ENCODE measurements at places on chromosomes 1 and 21.

- no peak for DNase-seq
These were observed 30.8 kb downstream of the TFAP2E start for GRCh38 chr1:35603941-35604340.

DNA sequence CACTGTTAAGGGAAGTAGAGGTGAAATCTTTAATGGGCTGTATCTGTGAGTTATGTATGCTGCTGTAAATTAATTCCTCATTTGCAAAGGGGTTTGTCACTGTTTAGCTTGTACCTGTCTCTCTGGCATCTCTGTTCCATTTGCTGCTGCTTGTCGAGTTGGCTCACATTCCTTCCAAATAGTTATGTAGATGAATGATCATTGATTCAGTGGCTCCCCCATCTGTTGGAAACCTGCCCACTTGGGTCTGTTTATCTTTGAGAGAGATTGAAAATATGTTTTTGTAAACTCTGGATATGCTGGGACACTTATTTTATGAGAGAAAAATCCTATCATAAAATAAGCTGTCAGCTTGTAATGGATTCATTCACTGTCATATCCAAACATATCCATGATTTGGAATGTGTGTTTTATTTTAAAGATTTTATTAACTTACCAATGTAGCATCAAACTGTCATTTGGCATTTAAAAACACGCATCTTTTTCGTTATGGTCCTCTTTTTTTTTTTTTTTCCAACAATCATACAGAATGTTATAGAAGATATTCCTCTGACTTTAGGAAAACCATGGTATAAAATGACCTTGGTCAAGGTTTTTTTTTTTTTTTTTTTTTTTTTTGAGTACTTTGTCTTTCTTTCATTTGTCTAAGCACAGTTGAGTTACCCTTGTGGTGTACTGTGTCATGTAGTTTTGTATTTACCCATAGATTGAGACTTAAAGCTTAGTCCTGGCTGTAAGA is 3.5 kb downstream of the RYR2 start:
- no peak for DNase-seq

- no peak for DNase-seq
These were observed 92.2 kb downstream of the TBX19 start for GRCh38 chr1:168372861-168373371.

- DNase-seq = no peak
These were observed 386.3 kb downstream of the USP25 start for GRCh38 chr21:16116069-16116468.

DNA sequence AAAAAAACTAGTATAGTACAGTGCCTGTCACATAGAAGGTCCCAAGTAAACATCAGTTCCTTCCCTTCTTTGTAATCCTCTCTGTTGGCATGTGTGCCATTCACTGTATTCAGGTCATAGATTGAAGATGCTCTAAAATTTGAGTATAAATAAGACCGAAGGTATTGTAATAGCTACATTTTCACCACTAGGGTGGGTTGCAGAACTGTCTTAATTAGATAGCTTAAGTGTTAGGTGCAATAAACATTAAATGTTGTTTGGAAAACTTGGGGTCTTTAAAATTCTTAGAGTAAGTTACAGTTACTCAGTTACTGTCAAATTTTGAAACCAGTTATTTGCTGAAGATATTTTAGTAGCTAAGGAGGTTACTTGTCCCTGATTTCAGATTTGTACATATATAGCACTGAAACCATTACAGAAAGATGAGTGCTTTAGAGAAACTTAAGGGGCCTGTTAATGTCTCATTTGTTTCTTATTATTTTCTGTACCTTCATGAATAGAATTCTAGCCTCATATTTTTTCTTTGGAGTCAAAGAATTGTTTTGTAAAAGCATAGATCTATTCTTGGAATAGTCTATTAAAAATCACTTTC is 24.3 kb downstream of the PER3 start:
- peak; percentile 47 for DNase-seq

GRCh38 chr1:97668945-97669344 is 251.9 kb downstream of the DPYD start:
- DNase-seq = no peak

- no peak for DNase-seq
These were observed 10.4 kb downstream of the SKI start for GRCh38 chr1:2238361-2239012.

DNA sequence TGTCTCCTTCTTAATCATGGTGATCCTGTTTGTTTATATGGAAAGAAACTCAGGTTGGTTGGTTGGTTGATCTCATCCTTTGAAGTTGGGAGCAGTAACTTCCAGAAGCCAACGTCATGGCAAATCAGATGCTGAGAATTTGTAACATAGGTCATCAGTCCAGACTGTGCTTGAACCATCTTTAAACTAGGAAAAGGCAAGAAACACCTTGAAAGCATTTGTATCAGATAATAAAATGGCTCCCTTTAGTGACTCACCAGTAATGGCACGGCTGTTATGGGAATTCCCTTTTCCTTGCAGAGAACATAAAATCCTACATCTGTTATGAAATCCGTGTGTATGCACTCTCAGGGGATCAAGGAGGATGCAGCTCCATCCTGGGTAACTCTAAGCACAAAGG is 58.1 kb downstream of the SERBP1 start:
- DNase-seq = no peak

DNA sequence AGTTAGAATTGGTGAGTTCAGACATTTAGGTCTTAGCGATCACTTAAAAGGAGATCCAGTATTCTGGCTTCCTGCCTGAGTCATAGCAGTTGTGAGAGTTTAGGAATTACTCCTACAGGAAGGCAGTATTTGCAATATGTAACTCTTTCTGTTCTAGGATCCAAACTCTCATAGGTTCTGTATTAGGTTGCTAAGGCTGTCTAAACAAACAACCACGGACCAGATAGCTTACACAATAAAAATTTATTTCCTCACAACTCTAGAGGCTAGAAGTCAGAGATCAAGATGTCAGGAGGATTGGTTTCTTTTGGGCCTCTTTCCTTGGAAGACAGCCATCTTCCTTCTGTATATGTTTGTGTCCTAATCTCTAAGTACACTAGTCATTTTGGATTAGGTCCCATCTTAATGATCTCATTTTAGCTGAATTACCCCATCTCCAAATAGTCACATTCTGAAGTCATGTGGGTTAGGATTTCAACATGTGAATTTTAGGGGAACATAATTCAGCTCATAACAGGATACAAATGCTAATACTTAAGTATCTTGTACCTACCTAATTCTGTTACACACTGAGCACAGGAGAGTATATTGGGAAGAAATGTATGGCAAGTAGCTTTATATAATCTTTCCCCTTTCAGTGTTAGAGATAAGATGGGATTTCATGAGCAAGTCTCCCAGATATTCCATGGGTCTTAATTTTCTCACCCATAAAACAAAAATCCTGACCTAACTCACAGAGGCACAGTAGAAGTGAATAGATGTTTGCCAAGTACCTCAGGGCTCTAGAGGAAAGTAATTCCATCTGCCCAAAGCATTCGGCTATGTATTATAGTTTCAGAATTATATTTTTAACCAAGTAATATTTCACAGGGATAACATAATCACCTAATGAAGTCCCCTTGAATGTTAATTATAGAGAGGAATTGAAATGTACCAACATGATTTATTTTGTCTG is 144.4 kb downstream of the PTBP2 start:
- no peak for DNase-seq

DNA sequence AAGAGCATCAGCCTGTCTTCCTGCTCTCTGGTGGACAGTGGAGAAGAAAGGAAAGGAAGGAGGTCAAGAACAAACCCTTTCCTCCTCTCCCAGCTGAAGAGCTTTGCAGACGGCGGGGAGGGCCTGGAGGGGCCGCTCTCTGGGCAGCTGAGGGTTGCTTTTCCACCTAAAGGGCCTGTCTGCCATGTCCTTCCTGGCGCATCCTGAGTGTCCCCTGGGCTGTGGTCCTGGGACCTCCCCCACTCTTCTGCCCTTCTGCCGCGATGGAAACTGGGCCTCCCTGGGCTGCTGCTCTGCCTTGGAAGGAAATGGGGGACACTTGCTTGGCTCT is 107.0 kb downstream of the ETS2 start:
- DNase-seq = no peak

DNA sequence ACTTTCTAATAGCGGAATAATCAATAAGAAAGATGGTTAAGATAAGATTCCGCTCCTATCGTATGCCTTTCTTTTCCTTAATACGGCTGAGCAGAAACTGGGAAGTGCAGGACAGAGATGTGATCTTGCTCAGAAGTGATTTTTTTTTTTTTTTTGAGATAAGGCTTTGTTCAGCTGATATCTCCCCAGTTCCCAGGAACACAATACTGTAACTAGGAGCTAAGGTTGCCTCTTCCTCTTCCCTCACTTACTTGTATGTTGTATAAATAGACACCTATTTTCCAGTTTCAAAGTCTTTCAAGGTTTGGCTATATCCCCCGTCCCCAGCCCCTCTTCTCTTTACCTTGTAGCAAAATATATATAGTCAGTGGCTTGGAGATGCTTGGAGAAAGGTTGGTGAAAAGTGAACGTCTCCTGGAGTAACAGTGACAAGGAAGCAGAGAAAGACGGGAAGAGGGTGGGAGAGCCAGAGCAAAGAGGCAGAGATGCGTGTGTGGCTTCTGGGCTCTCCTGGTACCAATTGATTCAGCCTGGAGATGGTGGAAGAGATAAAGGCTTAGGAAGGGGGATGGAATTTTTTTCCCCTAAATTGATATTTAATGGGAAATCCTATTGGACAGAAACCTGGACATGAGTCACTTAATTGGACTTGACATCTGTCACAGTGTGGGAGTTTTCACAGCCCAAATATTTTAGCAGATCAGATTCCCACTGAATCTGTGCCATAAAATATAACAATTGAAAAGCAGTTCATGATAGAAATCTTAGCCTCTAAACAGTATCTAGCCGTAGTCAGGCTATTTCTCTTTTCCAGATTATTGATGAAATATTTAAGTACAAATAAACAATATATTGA is at the start of gene NHLH2:
Gene NHLH2, minus strand, starts transcription at position 522 of the 856 bp plus-strand sequence. CDS start 2,754 bp downstream, outside the sequence.
- DNase-seq = no peak

GRCh38 chr1:28737307-28738132 is 780 bp downstream of the YTHDF2 start:
- DNase-seq = peak; percentile 11

GRCh38 chr1:4421986-4422385 is 232.4 kb upstream of the AJAP1 start:
- DNase-seq = no peak

DNA sequence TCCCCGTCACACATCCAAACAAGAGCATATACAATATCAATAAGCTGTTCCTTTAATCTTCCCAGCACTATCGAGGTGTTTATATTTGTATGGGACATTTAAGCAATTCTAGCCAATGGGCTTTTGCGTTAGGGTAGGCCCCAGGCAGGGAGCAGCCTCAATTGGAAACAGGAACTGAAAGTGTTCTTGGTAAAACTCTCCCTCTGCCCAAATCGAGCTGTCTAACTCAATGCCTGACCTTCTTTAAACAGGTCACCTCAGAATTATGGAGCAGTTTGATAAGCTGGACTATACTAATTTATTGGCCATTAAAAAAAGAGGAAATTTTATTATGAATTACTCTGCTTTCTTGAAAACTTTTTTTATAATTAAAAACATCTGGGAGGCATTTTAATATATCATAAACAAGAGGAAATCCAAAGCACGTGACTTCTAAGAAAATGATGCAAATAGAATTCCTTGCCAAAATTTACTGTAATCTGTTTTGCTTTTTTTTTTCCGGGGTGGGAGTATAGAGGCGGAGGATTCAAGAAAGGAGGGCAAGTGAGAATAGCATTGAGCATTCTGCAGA is 498.1 kb downstream of the LMO4 start:
- DNase-seq = no peak

- DNase-seq = no peak
These were observed 3.7 kb upstream of the SLC1A7 start for GRCh38 chr1:53145942-53146708.

GRCh38 chr1:54465351-54465811 is 59.2 kb upstream of the SSBP3 start:
- no peak for DNase-seq

DNA sequence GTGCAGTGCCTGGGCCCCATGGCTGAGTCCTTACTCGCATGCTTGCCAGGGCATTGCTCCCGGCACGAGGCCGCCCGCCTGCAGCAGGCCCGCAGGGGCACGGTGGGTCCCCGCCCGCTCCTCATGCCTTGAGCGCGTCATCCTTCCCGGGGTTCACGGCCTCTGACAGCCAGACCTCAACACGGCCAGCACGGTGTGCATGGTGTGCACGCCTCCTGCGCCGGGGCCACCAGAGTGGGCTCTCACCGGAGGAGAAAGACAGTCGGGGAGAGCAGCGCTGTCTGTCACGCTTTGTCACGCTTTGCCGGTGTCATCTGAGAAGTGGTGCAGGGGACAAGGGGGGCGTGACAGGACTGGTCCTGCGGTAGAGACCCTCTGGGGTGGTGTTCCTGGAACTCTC is 11.9 kb upstream of the COL18A1 start:
- DNase-seq = no peak

DNA sequence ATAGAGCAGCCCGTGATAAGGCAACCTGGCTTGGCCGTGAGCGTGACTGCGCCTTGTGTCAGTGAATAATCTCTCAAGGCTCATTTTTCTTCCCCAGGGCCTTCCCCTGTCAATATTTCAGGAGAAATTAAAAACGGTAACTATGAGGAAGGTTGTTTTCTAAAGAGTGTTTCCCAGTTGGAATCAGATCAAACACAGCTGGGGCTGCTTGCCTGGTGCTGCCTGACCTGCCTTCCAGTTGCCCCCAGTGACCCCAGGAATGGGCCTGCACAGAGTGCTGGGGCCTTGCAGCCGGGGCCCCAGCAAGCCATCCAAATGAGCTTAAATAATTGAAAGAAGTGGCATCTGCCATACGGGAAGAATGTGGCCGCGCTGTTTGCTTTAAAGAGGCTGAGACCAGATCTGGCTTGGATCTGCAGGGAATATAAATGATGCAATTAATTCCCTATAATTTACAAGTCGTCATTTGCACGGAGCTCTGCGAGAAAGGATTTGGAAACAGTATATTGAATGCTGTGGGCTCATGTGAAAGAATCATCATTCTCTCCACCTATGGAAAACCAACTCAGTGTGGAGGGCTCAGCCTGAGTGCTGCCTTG is 203.9 kb downstream of the C1orf94 start:
- DNase-seq = no peak

DNA sequence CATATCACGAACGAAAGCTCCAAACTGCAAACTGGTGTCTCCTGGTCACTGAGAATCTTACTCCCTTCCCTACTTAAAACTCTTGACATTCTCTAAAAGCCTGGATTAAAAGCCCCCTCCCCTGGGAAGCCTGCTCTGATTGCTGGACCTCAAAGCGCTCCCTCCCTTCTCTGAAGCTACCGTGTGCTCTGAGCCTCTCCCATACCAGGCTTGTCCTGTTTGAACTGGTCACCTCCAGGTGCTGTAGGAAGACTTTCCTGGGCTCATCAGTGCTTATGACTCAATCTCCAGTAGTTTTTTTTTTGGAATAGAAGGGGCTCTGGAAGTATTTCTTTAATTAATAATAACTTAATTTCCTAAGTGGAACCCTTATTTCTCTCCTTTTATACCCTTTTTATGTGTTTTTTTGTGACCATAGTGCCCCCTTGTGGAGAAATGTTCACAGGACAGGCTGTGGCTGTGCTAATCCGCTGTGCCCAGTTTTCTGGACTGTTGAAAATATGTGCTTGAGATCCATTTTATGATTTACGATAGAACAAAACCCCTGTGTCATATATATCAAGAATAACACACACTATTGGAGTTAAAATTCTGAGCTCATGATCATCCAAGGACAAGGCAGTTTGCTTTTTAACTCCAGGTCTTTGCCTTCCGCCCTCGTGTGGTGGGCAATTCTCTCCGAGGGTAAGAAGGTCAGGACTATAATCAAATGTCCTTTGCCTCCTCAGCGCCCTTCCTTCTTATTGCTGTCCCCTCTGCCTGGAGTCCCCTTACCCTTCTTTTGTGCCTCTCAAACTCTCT is 16.9 kb downstream of the MTARC1 start:
- no peak for DNase-seq

GRCh38 chr1:30718636-30719405 is 4.6 kb downstream of the MATN1 start:
- DNase-seq = peak; percentile 90

Data from GF-D8 (cell line).